ENCODE measurements at places on chromosomes 2 and 18.

- no peak for DNase-seq
Measured at GRCh38 chr2:151098841-151099240, 162.8 kb downstream of the RBM43 start.

DNA sequence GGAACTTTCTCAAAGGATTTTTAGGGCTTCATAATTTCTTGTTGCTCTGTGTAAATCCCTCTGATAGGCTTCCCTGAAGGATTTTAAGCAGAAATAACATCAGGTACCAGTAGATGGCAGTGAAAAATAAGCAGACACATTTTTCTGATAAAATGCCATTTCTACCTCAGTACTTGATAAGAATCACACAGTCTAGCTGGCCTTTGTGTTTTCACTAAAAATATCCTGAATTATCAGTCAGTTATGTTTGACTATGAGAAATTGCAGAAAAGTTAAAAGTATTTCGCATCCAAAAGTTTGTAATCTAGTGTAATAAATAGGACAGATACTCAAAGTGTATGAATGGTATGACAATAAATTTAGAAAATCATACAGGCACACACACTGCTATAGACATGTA lies 68.7 kb downstream of the DNAJC10 start:
- DNase-seq: no peak

GRCh38 chr2:55556809-55557208 lies 37.3 kb downstream of the CFAP36 start:
- no peak for DNase-seq

DNA sequence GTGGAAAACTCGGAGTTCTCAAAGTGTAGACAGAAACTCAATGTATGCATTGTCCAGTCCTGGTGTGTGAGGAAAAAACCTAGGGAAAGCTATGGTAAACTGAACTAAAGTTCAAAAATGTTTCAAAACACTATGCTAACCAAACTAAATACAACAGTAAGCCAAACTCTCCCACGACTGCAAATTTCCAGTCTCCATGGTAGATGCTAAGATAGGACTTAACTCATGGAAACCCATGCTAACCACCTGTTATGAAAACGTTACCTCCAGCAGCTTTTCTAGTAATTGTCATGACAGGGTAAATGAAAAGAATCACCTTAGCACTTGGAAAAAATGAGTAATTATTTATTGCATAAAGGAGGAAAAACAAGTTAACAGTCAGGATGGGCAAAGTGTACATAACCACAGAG lies 135.7 kb upstream of the EPC2 start:
- DNase-seq: no peak

DNA sequence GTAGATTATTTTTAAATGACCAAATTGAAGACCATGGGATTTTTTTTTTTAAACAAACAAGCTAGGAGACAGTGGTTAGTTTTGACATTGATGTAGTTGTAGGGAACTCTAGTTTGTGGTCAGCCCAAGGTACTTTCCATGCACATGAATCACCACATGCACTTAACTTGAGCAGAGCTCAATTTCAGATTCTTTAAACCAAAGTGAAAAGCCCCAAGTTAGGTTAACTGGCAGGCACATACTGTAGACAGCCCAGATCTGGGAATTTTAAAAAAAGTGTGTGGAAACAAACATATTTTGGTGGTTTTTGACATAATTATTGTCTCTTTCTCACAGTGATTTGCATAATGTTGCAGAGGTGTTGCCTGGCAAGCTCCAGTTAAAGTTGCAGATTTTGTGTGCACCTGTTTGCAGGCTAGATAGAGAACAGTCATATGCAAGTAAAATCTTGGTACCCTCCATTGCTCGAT lies 88.4 kb downstream of the BCL2L11 start:
- no peak for DNase-seq

DNA sequence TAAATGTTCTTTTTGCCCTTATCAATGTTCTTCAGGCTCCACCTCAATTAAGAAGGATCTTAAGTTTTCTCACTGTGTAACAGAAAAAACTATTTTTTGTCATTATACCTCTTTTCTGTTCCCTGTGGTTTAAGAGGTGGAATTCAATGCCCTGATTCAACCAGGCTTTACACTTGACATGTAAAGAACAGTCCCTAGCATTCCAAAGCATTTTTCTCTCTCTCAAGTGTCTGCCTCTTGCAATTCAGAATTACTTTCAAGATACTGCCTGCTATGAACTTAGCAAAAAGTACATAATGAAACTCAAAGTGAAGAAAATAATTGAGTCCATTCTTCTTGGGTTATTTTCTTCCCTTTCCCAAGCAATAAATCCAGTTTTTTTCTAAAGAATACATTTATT lies 160.6 kb upstream of the NOL4 start:
- no peak for DNase-seq

DNA sequence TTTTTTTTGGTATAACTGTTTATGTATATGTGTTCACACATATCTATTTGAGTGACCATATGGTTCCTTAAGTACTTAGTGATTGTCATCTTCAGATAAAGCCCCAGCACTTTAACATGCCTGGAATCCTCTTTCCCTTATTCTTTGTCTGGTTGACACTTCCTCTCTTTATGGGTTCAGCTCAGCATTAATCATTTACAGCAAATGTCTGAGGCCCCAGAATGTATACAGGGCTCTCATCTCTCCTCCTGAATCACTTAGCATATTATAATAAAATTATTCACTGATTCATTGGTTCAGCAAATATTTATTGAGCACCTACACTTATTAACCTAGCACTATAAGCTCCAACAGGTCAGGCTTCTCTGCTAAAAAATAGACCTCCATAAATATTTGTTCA lies 43.5 kb upstream of the CD28 start:
- DNase-seq: no peak

DNA sequence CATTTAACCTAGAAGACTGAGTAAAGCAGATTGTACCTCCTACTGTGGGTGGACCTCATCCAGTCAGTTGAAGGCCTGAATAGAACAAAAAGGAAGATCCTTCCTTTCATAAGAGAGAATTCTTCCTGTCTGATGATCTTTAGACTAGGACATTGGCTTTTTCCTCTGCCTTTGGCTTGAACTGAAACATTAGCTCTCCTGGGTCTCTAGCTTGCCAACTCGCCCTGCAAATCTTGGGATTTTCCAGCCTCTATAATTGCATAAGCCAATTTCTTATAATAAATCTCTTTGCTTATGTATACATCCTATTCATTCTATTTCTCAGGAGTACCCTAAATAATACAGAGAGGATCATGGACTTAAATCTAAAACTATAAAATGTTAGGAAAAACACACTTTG lies 6.2 kb upstream of the KDSR start:
- no peak for DNase-seq

DNA sequence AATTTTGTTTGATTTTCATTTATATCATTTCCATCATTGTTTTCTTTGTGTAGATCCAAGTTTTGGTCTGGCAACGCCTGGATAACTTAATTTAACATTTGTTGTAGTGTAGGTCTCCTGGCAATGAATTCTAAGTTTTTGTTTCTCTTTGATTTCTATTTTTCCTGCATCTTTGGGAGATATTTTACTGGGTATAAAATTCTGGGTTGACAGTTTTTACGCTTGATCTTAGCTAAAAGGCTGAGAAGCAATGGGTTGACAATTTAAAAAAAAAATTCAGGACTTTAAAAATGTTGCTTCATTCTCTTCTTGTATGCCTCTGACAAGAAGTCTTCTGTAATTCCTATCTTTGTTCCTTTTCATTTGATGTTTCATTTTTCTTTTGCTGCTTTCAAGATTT lies 8.6 kb downstream of the LYPD6B start:
- no peak for DNase-seq

DNA sequence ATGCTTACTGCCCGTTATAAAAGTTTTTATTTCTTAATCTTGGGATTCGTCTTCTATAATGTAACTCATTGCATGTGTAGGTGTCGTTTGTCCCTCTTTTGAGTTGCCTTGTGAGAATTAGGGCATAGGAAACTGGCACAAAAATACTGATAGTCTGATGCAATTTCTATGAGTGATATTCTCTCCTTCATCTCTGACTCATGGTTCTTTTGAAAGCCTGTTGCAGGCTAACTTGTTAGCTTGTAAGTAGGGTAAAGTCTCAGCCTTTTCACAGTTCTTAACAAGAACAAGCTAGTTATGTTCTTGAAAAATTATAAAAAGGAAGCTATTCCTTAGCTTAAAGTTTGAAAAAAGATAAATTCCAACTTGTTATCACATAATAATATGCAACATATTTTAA lies 1085.4 kb upstream of the NRXN1 start:
- no peak for DNase-seq

- DNase-seq: no peak
Measured at GRCh38 chr2:225104971-225105370, 62.7 kb upstream of the DOCK10 start.

- DNase-seq: no peak
Measured at GRCh38 chr18:34787931-34788532, 77.9 kb downstream of the DTNA start.
